ENCODE measurements at places on chromosomes 1 and 21.

- no peak for DNase-seq
These were observed 5.3 kb upstream of the DPH5 start for GRCh38 chr1:101030881-101031280.

DNA sequence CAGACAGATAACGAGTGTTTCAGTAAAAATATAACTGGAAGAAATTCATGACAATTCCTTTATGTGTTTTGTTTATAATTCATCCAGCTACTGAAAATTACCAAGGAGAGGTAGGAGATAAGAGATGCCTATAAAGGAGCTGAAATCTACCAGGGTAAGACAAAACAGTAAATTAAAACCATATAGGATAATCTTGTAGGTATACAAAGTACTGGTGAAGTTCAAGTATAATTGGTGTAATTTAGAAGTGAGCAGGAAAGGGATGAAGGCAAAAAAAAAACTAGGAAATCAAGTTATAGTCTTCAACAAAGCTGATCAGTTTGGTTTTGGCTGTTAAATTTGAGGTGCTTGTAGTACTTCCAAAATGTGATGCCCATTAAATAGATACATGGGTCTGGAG, 1.2 kb upstream of the WARS2 start:
- DNase-seq: no peak

DNA sequence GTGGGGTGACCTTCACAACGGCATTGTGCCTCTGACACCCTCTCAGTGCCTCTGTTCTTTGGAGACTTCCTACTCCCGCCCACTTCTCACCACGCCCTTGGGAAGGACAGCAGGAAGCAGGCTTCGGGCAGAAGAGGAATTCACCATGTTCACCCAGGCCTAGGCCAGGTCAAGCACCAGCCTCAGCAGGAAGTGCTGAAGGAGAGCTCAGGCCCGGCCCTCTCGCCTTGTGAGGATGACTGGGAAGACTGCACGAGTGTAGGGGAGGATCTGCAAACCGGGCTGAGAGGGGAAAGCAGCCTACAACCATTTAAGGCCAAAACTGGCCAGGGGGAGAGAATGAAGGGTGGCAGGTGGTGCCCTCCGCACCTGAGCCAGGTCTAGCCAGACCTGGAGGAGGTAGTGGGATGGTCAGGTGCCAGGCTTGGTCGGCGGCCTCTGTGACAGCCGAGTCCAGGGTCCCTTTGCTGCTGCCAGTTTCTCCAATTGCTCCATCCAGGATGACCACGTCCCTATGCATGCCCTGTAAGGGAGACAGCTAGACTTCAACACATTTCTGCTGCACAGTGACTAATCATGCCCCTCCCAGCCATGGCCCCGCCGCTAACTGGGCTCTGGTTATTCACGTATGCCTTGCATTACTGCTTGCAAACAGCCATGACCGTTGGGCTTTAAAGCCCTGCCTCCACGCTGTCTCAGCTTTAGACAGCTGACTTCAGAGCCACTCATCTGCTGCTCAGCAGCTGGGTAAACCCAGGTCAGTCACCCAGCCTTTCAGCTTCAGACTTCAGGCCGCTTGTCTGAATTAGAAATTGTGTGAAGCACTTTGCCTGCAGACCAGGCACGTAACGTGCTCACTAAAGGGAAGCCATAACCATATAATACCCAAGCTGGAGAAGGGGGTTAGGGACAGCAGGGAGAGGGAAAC, 8.9 kb downstream of the MRTO4 start:
- DNase-seq: no peak

GRCh38 chr1:8527941-8528340, 210.0 kb downstream of the SLC45A1 start:
- DNase-seq: no peak

DNA sequence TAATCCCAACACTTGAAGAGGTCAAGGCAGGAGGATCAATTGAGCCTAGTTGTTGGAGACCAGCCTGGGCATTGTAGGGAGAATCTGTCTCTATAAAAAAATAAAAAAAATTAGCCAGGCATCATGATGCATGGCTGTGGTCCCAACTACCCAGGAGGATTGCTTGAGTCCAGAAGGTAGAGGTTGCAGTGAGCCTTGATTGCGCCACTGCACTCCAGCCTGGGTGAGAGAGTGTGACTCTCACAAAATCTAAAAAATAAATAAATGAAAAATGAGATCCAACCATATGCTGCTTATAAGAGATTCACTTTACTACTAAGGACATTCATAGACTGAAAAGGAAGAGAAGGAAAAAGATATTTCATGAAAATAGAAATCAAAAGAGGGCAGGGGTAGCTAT, 47.1 kb upstream of the HP1BP3 start:
- peak; percentile 6 for DNase-seq

DNA sequence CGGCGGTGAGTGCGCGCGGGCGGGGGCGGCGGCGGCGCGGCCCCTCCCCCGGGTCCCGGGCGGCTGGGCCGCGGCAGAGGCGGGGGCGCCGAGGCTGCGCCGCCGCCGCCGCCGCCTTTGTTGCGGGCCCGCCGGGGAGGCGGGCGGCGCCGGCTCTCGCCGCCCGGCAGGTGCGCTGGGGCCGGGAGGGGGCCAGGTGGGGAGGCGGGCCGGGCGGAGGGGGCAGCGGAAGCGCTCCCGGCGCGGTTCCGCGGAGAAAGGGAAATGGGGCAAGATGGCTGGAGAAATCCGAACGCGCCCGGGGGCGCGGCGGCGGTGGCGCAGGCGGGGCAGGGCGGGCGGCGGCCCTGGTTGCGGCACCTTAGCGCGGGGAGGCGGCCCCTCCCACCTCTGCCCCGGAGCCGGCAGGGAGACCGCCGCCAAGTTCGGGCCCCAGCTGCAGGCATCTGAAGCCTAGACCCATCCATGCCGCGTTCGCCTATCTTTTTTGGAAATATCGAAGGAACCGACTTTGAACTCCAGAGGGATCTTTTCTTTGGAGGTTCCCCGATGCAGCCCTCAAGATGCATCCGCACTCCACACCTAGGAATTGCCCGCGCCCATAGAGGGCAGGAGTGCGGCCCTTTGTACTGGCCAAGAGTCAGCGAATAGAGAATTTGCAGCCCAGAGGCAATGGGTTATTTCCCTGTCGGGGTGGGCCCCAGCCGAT, 479 bp downstream of the POGK start:
- peak; percentile 62 for DNase-seq

- DNase-seq: no peak
These were observed 909 bp upstream of the PAXBP1 start for GRCh38 chr21:32772281-32773047.

DNA sequence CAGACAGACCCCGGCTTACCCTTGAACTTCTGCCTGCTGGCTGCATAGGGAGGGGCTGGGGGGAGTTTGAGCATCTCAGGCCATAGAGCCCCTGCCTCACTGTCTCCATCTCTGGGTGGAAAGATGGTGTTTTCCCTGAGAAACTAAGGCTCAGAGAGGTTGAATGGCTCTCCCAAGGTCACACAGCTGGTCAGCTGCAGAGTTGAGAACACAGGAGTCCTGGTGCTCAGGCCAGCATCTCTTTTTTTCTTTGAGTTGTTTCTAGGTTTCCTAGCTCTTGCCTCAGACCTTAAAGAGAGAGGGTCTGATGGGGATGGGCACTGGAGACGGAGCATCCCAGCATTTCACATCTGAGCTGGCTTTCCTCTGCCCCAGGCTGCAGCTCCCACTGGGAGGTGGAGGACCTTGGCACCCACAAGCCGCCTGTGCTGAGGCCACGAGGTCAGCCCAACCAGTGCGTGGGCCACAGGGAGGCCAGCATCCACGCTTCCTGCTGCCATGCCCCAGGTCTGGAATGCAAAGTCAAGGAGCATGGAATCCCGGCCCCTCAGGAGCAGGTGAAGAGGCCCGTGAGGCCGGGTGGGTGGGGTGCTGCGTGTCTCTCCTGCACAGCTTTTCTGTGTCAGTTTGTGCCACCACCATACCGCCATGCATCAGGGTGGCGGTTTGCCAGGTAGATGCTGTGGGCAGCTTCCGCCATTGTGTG, 21.8 kb downstream of the PCSK9 start:
- no peak for DNase-seq

- DNase-seq: no peak
These were observed 2.2 kb downstream of the LYST start for GRCh38 chr1:235864469-235864868.

GRCh38 chr1:94734963-94735901, 84.9 kb upstream of the SLC44A3 start:
- DNase-seq: no peak

DNA sequence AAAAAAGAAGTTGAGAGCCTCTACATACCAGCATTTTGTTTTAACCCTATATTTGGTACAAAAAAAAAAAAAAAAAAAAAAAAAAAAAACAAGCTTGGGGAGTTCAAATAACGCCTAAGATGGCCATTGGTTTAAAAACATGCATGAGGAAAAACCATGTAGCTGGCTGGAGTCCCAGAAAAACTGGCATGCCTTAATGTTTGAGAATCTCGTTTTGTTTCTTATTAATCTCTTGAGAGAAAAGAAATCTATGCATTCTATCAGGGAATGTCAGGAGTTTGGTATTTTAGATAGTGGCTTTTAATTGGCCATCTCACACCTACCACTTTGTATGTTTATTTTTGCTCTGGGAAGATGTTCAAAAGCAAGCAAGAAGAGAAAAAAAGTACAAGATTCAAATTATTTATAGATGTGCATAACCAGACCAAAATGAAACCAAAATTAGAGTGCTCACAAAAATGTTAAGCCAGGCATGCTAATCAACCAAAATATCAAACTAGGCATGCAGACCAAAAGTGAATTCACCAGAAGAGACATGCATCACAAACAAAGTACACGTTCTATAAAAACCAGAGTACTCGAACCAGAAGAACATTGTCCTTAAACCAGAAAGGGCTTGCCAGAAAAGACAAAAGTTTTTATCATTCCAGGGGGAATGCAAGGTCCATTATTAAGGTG, 156.6 kb downstream of the AK5 start:
- DNase-seq: no peak

- no peak for DNase-seq
These were observed 33.7 kb downstream of the PTGFRN start for GRCh38 chr1:116943438-116943837.

DNA sequence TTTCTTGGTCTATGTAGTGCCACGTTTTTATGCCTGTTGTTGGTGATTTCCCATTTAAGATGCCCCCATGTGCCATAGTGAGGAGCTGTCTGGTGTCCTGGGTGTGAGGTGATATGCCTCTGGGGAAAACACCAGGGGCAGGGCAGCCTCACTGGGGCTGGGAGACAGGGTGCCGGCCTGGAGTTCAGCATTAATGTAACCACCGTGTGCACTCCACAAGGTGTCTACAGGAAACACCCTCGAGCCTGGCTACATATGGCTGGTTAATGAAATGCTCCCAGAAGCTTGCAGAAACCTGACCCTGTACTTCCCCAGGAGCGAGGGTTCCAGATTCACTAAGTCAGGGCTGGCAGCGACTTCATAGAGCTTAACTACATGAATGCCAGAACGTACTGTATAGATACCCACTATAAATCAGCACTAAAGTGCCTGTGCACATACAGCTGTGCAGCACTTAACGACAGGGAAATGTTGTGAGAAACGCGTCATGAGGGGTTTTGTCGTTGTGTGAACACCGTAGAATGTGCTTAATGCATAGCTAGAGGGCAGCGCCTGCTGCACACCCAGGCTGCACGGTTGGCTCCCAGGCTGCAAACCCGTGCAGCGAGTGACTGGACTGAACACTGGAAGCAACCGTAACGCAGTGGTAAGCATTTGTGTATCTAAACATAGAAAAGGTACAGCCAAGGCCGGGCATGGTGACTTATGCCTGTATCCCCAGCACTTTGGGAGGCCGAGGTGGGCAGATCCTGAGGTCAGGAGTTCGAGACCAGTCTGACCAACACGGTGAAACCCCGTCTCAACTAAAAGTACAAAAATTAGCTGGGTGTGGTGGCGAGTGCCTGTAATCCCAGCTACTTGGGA, 10.4 kb downstream of the TFF2 start:
- DNase-seq: peak; percentile 43

DNA sequence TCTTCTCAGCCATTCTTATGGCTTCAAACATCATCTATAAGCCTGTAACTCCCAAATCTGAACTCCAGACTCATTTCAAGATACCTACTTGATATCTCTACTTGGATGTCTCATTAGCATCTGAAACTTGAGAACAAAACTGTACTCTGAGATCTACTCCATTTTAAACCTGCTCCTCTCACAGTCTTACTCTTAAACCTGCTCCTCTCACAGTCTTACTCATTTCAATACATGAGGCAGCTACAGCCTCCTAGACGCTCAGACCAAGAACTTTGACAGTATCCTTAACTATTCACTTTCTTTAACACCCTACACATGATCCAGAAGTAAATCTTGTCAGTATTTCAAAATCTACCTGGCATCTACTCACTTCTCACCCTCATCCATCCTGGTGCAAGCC, 54.3 kb downstream of the NBPF6 start:
- no peak for DNase-seq

DNA sequence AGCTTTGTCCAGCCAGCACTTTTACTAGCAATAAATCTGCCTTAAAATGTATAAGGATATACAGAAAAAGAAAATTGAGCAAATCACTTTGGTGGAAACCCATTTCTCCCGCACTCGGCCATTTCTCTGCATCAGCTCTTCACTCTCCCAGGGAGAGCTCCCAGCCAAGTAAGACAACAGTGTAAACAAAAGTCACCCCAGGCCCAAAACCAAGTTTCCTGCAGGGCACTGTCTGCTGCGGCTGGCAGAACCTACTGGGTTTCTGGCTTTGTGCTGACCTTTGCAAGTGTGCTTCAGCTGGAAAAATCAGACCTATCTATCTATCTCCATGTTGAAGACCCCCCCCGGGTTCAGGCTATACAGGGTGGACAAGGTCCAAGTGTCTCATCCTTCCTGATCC, 476.7 kb upstream of the CAMK1G start:
- no peak for DNase-seq

- DNase-seq: no peak
These were observed 2.2 kb upstream of the SEMA4A start for GRCh38 chr1:156151093-156151688.

DNA sequence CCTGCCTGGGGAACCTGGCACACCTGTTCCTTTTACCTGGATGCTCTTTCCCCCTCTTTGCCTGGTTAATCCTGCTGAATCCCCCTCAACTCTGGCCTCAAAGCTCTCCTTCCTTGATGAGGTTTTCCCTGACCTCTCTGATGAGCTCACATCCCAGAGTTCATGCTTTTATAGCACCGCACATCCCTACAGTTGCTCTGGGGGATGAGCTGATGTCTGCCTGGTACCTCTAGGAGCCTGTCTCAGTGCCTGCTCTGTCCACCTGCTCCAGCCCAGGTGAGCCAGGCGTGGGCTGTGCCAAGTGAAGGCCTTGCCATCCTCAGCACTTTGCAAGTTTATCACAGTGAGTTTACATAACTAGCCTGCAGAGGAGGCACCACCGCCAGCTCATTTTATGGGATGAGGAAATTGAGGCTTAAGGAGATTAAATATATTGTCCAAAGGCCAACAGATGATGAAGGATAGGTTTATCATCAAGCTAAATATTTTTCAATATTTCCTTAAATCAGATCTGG, 58.6 kb upstream of the TMPRSS2 start:
- no peak for DNase-seq

GRCh38 chr1:14687147-14687546, 88.7 kb downstream of the KAZN start:
- no peak for DNase-seq

DNA sequence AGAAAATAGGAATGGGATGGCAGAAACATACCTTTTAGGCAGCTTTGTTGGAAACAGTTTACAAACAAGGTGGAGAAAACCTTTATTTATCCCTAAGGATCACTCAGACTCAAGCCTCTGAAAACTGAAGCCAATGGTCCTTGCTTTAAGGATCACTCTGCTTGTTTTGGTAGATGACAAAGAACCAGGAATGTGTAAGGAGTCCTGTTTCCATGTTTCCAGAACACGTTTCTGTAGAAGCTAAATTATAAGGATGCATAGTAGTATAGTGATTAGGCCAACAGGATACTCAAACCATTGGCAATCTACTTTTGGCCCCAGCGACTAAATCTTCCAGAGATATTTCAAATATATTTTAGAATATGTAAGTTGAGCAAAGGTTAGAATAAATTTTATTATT, 149.1 kb upstream of the HP1BP3 start:
- no peak for DNase-seq

Measured in NCI-H2171 treated with DMSO at 0.1 percent for 48 hours (cell line).